ENCODE measurements at places on chromosomes 4 and X. TPM values are rescaled to one million over a fixed set of nuclear protein-coding genes. Genes with fewer than 3 reads are reported as not detected.

SRPX gene
- total RNA-seq, result 39.2 TPM

FAM47E gene
- total RNA-seq, result 10.4 TPM

SLC25A14 gene
- 12.5 TPM for total RNA-seq

SRPK3 gene
- 1.1 TPM for total RNA-seq
